Bladder microvascular endothelial cell (primary cell): ENCODE measurements at places on chromosomes 5 and 9. TPM values are rescaled to one million over a fixed set of nuclear protein-coding genes. Genes with fewer than 3 reads are reported as not detected.

Gene MARVELD2
- 0.81 and 4.4 TPM in 2 replicates for total RNA-seq

Gene ANGPTL2
- total RNA-seq = 12.0 and 14.6 TPM in 2 replicates

Gene PCDHGA11
- total RNA-seq = 4.0 and 14.5 TPM in 2 replicates

Gene MYMK
- not detected in 2 replicates for total RNA-seq

Gene STOML2
- total RNA-seq = 116 and 143 TPM in 2 replicates

Gene SLC34A3
- not detected in 2 replicates for total RNA-seq

Gene FAM81B
- not detected in 2 replicates for total RNA-seq
